Heart right ventricle (tissue), 16 donors: ENCODE measurements at places on chromosomes 12 and 14. TPM values are rescaled to one million over a fixed set of nuclear protein-coding genes. Genes with fewer than 3 reads are reported as not detected.

GRCh38 chr12:43880547-43880946, 44.7 kb downstream of the TMEM117 start:
- no peak for DNase-seq

DNA sequence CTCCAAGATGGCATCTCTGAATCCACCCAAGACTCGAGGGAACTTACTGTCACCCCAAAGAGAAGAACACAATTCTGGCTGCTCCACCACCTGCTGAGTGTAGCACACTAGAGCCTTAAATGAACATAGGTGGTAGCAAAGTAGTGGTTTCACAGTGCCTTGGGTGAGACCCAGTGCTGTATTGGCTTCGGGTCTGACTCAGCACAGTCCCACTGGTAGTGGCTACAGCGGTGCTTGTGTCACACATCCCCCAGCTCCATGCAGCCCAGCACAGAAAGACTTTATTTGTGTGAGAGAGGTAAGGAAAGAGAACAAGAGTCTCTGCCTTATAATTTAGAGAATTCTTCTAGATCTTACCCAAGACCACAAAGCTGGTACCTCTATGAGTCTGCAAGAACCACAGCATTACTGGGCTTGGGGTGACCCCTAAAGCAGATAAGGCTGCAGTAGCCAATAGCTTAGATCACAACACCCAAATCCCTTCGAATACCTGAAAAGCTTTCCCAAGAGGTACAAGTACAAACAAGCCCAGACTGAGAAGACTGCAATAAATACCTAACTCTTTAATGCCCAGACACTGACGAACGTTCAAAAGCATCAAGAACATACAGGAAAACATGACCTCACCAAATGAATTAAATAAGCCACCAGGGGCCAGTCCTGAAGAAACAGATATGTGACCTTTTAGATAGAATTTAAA, 83.3 kb upstream of the SLC38A4 start:
- DNase-seq = no peak

DNA sequence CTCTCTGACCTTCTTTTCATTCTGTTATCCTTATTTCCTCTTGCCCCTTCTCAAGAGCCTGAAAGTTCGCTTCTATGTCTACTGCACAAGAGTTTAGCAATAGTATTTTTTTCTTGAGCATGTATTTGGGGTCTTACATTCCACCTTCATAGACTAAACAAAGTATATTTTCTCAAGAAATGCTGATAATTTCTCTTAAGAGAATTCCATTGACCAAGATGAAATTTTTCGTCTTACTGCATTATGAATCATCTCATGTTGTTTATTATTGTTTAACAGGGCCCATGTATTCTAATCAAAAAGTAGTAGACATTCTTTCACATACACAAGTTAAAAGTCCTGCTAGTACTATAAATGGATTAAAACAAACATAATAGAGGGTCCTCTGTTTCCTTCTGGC, 219.3 kb downstream of the C12orf50 start:
- DNase-seq = no peak

GRCh38 chr14:97413022-97413539, 615.9 kb downstream of the VRK1 start:
- no peak for DNase-seq

GRCh38 chr14:104388541-104389325, 190.8 kb upstream of the C14orf180 start:
- DNase-seq = no peak

GRCh38 chr12:47835006-47835830, 15.5 kb upstream of the HDAC7 start:
- DNase-seq = no peak

- no peak for DNase-seq
Measured at GRCh38 chr14:66312451-66312850, 173.7 kb upstream of the CCDC196 start.

DNA sequence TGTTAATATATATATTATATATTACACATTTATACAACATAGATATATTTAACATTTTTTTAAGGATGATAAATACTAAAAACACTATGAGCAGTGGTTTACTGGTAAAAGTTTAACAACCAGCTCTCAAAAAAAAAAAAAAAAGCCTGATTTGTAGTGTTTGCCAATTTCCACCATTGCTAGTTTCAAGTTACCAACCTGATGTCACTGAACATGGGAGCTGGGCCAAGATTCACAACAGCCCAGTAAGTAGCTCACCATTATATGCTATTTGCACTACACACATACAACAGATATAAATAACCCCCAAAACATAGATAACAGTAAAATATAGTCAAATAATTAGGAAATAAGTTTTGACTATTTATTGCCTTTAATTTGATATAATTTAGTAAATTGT, 28.9 kb upstream of the TMX1 start:
- DNase-seq = no peak

- no peak for DNase-seq
Measured at GRCh38 chr12:24839268-24839791, 109.6 kb downstream of the BCAT1 start.

DNA sequence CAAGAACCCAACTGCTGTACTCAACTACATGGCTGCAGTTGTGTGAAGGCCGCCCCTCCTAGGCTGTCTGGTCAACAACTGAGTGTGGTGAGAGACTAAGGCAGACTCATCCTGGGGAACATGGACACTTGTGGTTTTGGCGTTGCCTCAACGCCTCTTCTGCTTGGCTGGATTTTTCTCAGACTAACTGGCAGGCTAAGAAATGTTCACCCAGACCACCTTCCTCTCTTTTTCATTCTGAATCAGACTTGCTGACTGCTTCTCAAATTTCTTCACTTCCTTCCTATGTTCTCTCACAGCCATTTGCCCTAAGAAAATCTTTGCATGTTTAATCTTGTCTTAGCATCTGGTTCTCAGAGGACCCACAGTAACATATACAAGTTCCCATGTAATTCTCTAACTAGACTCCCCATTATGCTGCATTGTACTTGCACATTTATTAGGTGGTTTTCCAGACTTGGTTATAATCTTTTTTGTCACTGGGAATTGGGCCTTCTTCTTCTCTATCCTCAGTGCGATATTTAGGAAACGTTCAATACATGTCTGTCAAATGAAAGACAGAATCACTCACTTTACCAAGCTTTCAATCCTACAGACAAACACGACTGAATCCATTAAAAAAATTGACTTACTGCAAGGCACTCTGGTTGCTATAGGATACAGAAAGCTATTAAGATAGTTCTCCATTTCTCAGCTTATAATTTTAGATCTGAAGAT, 327.6 kb downstream of the CCER1 start:
- DNase-seq = no peak

GRCh38 chr12:50049254-50050118, 7.9 kb upstream of the ASIC1 start:
- DNase-seq = no peak

- peak; percentile 23 for DNase-seq
Measured at GRCh38 chr12:4817880-4818279, 91.8 kb upstream of the KCNA1 start.

- no peak for DNase-seq
Measured at GRCh38 chr12:80442426-80443222, 1.4 kb upstream of the PTPRQ start.

DNA sequence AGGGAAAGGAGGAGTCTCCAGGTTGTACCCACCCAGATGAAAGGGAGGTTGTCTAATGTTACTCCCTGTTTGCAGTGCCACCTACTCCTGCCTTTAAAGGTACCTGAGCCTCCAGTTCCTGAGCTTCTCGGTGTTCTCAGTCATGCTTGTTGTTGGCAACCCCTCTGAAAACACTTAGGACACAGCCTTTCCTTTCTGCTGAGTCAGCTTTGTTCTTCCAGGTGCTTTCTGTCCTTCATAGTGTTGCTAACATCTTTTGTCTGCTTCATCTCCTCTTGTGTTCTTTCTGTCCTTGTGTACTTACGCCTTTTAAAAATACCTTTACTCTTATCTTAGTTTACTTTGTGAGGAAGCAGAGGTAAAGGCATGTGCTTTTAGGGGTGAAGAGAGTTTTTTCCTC, 97.0 kb upstream of the NEDD1 start:
- no peak for DNase-seq

- no peak for DNase-seq
Measured at GRCh38 chr14:34632411-34632978, 2.5 kb upstream of the SNX6 start.

DNA sequence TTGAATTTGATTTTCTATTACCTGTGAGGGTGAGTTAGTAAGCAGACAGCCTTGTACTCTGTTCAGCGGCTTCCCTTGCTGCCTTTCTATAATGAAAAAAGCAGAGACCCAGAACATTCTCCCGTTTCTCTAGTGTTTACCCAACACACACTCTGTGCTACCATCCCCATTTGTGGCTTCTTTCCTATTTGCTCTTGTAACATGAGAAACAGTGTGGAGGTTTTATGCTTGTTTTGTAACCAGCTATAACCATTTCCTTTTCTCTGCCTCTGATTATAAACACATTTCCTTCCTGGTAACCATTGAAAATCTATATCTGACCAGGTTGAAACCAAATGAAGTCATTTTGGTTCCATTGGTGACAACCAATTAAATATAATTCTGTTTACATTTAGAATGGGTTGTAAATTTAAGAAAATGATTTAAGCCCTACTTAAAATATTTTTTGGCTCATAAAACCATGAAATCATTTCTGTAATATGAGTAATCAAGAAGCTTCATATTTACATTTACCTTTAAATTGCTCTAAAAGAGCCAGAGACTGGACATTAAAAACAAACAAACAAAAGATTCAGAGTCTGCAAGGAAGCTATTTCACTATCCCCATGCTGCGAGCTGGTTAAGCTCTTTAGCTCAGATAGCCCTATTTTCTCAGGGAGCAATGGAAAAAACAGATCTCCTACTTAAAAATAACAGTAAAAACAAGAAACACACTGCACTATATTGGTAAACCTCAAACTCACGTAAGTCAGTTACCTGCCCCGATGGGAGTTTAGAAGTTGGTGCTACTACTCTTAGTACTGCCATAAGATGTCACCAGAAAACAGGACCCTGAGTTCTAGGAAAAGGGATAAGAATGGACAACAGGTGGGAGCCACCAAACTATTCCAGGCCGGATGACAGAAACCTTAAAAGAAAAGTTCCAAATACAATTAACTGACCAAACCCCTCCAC, 206.5 kb upstream of the EEA1 start:
- DNase-seq = no peak

RTL1 gene
- polyA plus RNA-seq = not detected

TMEM229B gene
- 0.51 TPM for polyA plus RNA-seq

IGF1 gene
- 7.1 TPM for polyA plus RNA-seq

OAS2 gene
- polyA plus RNA-seq = 3.3 TPM

ASB2 gene
- polyA plus RNA-seq = 19.6 TPM

PSMD9 gene
- polyA plus RNA-seq = 117 TPM

CDKN1B gene
- polyA plus RNA-seq = 21.7 TPM

RNASE3 gene
- polyA plus RNA-seq = not detected

CABP1 gene
- polyA plus RNA-seq = 12.0 TPM

KRT75 gene
- polyA plus RNA-seq = not detected

OR4E2 gene
- not detected for polyA plus RNA-seq

FOXG1 gene
- polyA plus RNA-seq = not detected

PKP2 gene
- 92.3 TPM for polyA plus RNA-seq

HOXC10 gene
- polyA plus RNA-seq = not detected

SOAT2 gene
- polyA plus RNA-seq = 0.03 TPM

SFSWAP gene
- polyA plus RNA-seq = 34.1 TPM

WIF1 gene
- 0.22 TPM for polyA plus RNA-seq

SLC7A7 gene
- 3.7 TPM for polyA plus RNA-seq
